Smooth muscle cell of trachea (primary cell): ENCODE measurements at places on chromosomes 2 and 18. TPM values are rescaled to one million over a fixed set of nuclear protein-coding genes. Genes with fewer than 3 reads are reported as not detected.

PRKAG3 gene
- 0.15 and 0.50 TPM in 2 replicates for total RNA-seq

SKOR2 gene
- not detected in 2 replicates for total RNA-seq

STAT4 gene
- 0.99 and 1.2 TPM in 2 replicates for total RNA-seq

E2F6 gene
- 8.4 and 10.3 TPM in 2 replicates for total RNA-seq

OTOF gene
- not detected in 2 replicates for total RNA-seq

RTTN gene
- total RNA-seq = 14.2 and 22.8 TPM in 2 replicates

DTNA gene
- 17.5 and 30.1 TPM in 2 replicates for total RNA-seq

DYNAP gene
- total RNA-seq = not detected in 2 replicates

HTR2B gene
- 9.8 and 15.3 TPM in 2 replicates for total RNA-seq

CLEC4F gene
- total RNA-seq = not detected in 2 replicates
